Esophagus muscularis mucosa (tissue), 4 donors: ENCODE measurements at places on chromosomes 2 and 18. TPM values are rescaled to one million over a fixed set of nuclear protein-coding genes. Genes with fewer than 3 reads are reported as not detected.
A peak's percentile ranks its signal among the peaks of the same experiment; 100 is the strongest.

FAM237A gene
- not detected for total RNA-seq

GRCh38 chr2:203820969-203821368 is 46.6 kb upstream of the CTLA4 start:
- DNase-seq: no peak

GRCh38 chr2:98242003-98242402 is 104.3 kb upstream of the CNGA3 start:
- DNase-seq: no peak

GRCh38 chr2:171882089-171882769 is 11.8 kb downstream of the SLC25A12 start:
- no peak for DNase-seq

GRCh38 chr2:106982350-106982749 is 96.4 kb upstream of the ST6GAL2 start:
- DNase-seq: no peak

CCDC68 gene
- total RNA-seq: 2.5 TPM

GRCh38 chr2:67702284-67702683 is 305.2 kb downstream of the ETAA1 start:
- DNase-seq: no peak

DNA sequence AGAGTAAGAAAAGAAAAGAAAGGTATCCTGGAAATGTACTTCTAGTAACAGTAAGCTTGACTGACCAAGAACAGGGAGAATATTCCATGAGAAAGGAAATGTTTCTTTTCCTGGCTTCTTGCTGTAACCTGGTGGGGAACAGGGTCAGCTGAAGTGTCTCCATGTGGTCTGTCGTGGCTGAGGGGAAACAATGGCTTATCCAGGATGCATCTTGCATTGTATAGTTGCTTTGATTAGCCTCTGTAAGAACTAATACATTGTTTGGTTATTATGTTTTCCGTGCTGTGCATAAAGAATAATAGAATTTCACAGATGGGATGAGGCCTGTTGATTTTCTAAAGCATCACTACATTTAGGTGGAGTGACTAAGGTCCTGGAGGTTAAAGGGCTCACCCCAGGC is 4.9 kb downstream of the CREG2 start:
- DNase-seq: no peak

ALPG gene
- total RNA-seq: not detected

DNA sequence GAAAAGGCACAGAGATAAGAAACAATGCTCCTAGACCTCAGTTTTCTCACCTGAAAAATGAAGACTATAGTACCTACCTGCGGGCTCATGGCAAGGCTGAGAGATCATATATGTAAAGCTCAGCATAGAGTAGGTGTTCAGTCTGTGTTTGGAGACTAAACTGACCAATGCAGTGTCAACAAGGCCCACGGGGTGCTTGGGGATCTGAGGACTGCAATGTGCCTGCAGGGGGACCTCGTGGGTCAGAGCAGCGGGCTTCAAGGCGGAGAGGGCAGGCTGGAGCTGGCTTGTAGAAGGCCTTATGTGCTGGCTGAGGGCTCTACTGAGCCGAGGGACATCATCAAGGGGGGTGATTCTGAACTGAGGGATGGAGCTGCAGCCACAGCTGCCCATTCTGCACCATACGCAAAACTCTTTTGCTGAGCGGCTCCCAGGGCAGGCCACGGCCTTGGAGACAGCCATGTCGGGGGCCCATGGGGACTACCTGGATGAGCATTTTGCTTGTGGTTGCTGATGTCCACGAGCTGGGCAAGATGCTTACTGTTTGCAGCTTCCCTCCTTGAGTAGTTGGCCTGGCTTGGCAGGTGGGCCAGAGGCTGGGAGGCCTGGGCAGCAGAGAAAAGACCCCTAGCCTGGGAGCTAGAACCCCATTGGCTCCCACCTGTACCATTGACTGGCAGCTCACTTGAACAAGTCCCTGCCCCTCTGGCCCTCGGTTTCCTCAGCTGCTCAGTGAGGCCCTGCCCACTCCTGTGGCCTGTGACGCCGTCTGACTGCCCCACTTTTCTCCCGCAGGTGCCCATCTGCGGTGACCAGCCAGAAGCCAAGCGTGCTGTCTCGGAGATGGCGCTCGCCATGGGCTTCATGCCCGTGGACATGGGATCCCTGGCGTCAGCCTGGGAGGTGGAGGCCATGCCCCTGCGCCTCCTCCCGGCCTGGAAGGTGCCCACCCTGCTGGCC is 23.5 kb downstream of the STEAP3 start:
- DNase-seq: no peak

GRCh38 chr18:76564655-76565237 is 69.7 kb upstream of the ZNF516 start:
- peak; percentile 91 for DNase-seq

DNA sequence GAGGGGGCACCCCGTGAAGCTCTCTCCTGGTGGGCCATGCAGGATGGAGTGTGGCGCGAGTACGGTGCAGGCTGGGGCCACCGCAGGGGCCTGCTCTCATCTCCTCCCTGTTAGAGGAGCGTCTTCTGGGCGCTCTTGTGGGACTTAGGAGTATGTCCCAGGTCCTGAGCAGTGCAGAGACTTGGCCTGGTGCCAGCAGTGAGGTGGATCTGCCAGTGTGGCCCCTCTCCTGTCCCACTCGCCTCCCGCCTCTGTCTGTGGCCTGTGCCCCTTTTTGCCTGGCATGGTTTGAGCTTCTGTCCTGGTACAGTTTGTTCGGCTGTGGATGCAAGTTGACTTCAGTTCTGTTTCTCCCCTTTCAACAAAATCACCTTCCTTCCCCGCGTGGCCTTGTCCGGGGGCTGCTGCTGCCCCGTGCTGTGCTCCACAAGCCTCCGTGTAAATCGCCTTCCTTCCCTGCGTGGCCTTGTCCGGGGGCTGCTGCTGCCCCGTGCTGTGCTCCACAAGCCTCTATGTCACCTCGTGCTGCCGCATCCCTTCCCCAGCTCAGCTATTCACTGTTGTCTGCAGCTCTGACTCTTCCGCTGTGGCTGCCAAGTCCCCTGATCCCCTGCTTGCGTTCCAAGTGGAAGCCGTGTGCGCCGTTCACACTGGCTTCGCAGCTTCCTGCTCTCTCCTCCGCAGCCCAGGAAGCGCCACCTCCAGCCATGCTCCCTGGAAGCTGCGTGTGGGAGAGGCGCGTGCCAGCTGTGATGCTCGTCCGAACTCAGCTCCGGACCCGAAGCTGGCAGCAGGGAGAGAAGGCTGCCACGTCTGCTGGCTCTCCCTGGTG is 13.7 kb downstream of the LDLRAD4 start:
- DNase-seq: no peak

AGPS gene
- 43.3 TPM for total RNA-seq
